ENCODE measurements at places on chromosomes 7 and 10.

GRCh38 chr10:93488956-93489528 is 6.9 kb upstream of the MYOF start:
- DNase-seq: no peak

DNA sequence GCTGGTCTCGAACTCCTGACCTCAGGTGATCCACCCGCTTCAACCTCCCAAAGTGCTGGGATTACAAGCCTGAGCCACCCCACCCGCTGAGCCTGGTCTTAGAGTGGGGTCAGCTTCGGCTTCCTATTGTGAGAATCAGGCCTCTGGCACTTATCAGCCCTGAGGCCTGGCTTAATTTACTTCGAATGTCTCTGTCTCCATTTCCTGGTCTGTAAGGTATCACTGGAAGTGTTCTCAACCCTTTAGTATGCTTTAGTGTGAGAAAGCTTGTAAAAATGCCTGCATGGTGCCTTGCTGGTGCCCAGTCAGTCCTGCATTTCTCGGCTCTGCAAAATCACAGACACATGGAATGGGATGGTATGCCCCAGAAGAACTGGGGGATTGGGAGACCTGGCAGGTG is 671.4 kb upstream of the GALNT17 start:
- DNase-seq: no peak

GRCh38 chr10:110321869-110322620 is 17.3 kb upstream of the SMNDC1 start:
- DNase-seq: no peak

DNA sequence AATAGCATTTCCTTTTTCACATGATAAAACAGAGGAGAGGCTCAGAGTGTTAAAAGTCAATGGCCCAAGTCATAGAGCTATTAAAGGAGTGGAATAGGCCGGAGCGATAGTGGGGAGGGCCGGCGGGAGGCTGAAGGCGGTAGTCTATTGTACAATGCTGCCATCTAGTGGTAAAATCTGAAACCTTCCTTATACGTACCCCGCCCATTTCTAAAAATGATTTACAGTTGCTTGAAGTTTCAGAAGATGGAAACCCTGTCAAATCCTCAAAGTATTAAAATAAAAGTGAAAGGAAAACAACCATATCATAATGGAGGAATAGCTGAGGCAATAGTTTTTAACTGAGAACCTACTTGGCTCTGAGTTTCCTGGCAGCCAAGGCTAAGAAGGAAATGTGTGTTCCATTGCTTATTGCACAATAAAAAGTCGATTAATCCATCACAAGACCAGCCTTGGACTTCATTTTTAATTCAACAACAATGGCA is 209.1 kb downstream of the CCSER2 start:
- DNase-seq: no peak

DNA sequence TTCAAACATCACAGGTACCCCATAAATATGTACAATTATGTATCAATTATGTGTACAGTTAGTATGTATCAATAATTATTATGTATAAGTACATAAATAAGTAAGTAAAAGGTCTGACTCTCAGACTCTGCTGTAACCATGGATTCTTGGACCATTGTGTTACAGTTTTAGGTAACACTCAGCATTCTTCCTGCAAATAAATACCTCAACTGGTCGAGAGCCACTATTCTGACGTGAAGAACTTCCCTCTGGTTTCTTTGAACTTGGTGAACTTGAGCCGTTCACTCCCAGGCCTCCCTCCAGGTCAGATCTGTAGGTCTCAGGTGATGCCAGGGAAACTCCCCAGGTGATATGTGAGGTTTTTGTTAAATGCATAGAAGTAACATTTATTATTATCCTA is 191.8 kb upstream of the PLXNA4 start:
- DNase-seq: no peak

DNA sequence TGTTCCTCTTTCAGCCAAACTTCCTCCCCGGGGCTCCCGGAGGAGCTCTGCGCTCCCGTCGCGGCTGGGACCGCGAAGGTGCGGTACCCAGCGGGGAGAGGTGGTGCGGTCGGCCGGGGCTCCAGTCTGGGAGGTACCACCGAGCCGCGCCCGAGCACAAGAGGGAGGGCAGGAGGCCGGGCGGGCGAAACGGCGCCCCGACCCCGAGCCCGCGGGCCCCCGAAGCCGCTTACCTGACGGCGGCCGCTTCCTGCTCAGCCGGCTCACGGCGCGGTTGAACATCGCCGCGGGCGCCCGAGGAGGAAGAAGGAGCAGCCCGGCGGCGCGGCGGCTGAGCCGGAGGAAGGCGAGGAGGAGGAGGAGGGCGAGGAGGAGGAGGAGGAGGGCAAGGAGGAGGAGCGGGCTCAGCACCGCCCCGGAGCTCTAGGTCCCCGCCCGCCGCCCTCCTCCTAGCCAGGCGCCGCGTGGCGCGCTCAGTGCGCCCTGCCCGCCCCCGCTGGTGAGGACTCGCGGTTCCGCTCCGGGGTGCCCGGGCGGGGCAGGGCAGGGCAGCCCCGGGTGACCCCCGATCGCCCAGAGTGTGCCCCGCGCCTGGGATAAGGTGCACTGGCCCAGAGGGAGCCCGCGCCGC is at the start of gene RGS10:
RGS10 (minus strand) TSS at position 363 of the 631 bp plus-strand sequence; CDS start at position 282, 81 bp downstream.
- peak; percentile 78 for DNase-seq

DNA sequence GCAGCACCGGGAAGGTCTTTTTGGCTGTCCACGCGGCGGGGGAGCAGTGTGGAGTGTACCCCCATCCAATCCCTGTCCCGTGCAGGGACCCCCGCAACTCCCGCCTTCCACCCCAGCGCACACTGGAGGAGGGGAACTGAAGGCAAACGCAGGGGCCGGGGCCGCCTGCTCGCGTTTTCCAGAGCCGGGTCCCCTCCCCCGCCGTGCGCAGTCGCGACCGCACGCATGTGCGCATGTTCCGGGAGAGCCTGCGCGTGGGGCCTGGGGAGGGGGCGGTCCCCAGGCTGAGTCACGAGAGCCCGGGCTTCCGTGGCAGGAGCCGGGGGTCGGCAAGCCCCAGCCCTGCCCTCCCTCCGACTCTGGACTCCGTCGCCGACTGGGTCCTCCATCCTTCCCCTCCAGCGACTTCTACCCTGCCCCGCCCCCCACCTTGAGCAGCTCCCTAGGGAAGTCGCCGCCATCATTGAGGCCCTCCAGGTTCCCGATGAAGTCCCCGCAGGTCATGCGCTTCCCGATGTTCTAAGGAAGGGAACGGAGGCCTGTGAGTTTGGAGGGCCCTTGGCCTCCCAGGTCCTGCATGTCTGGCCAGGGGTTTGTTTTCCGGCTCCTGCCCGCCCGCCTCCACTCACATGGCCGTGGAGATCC is 8.0 kb downstream of the PSD start:
- DNase-seq: peak; percentile 42

GRCh38 chr7:74324531-74325209 is 35.5 kb downstream of the CLIP2 start:
- no peak for DNase-seq

GRCh38 chr10:92957223-92958010 is 103.2 kb upstream of the CYP26C1 start:
- DNase-seq: no peak

- DNase-seq: no peak
Measured at GRCh38 chr10:18021725-18022480, 70.2 kb downstream of the SLC39A12 start.

- DNase-seq: no peak
Measured at GRCh38 chr7:25228386-25228785, at the start of gene NPVF. TSS of gene NPVF (minus strand) at chr7:25228486. CDS start at chr7:25228439, 47 bp downstream.

DNA sequence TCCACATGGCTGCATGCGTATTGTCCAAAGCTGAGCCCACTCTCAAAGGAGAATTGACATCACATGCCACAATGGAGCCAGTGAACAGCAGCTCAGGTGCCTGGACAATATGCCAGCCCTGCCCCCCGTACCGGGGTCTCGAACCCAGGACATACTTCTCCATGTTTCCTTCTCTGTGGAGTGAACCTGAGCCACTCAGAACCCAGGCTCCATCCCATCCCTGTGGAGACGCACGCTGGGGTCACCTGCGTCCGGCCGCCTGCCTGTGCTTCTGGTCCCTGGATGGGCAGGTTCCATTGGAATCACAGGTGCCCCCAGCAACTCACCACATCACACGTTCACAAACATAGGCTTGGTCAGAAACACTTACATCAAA is 229.8 kb downstream of the DNAJB6 start:
- no peak for DNase-seq

GRCh38 chr7:155773531-155773930 is 38.7 kb downstream of the SHH start:
- no peak for DNase-seq

DNA sequence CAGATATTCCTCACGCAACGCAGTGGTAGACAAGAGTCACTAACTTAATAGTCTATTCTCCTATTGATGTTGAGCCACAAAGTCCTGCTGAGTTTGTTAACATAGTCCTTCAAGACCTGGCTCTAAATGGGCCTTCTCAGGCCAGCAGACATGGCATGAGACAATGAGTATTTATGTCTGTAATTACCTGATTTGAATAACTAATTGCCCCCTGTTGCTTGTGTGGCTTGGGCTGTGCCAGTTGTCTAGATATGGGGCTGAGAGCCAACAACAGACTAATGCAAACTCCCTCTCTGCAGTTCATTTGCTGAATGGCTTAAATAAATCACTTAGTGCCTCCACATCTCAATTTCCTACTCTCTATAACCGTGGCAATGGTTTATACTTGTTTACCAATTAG is 65.5 kb upstream of the VWC2 start:
- no peak for DNase-seq

- no peak for DNase-seq
Measured at GRCh38 chr7:116733924-116734580, 62.1 kb downstream of the MET start.

- no peak for DNase-seq
Measured at GRCh38 chr7:78172267-78172757, 373.7 kb downstream of the PHTF2 start.

DNA sequence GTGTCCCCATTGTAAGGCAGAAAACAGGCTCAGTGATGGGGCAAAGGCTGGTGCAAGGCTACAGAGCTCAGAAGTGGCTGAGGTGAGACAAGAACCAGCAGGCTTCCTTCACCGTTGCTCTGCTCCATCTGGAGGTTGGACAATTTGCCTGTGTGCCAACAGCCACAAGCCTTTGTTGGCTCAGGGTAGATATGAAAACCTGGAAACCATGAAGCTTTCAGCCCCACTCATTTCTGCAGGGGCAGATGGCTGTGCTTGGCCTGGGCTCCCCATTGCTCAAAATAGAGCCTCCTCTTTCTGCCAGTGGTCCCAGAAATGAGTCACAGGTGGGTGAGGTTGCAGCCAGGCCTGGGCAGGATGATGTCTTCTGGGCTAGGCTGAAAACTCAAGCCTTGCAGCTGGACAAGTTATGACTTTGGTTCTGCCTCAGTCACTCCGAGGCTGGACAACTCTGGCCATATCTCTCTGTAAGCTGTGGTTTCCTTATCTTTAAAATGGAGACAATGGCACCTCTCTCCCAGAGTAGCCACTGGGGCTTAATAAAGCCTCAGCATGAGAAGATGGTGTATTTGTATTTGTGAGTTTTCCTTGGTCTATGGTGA is 12.2 kb upstream of the ZNF273 start:
- no peak for DNase-seq
